Stomach (tissue), 19 donors: ENCODE measurements at places on chromosomes 3 and 15. TPM values are rescaled to one million over a fixed set of nuclear protein-coding genes. Genes with fewer than 3 reads are reported as not detected.

DNA sequence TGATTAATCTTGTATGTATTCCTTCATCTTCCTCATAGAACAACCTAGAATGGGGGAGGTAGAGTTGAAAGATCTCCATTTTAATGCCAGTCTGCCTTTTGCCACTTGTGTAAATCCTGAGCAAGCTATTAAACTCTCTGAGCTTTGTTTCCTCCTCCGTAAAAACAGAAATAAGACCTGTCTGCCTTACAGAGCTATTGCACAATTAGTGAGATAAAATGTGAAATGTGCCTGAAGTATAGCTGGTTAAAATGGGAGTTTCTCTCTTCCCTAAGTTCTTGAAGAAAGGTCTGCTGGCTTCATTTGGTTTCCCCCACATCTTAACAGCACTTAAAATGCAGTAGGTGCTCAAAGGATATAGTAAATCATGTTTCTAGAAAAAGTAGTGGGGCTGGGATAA is 19.0 kb downstream of the ALDH1A2 start:
- no peaks in the 10 kb centered on the region for H3K4me1 ChIP-seq
- no peak for DNase-seq
- H3K27ac ChIP-seq: no peak overlapping the region
- no peak overlapping the region for H3K4me3 ChIP-seq

GRCh38 chr3:133932009-133932408 is 36.3 kb upstream of the RAB6B start:
- H3K4me1 ChIP-seq: peaks cover 11% of the 10 kb centered on the region
- no peaks in the 10 kb centered on the region for H3K27me3 ChIP-seq
- no peaks in the 10 kb centered on the region for H3K36me3 ChIP-seq
- H3K27ac ChIP-seq: no peak overlapping the region
- no peak for DNase-seq

GRCh38 chr3:99848433-99848832 is 30.8 kb downstream of the CMSS1 start:
- H3K36me3 ChIP-seq: peaks cover 8% of the 10 kb centered on the region
- H3K27ac ChIP-seq: peak overlapping the region; percentile 85
- DNase-seq: no peak
- H3K27me3 ChIP-seq: no peaks in the 10 kb centered on the region

GRCh38 chr15:56038015-56038414 is 44.6 kb upstream of the NEDD4 start:
- peaks cover 5% of the 10 kb centered on the region for H3K4me1 ChIP-seq
- DNase-seq: no peak
- no peak overlapping the region for H3K27ac ChIP-seq

DNA sequence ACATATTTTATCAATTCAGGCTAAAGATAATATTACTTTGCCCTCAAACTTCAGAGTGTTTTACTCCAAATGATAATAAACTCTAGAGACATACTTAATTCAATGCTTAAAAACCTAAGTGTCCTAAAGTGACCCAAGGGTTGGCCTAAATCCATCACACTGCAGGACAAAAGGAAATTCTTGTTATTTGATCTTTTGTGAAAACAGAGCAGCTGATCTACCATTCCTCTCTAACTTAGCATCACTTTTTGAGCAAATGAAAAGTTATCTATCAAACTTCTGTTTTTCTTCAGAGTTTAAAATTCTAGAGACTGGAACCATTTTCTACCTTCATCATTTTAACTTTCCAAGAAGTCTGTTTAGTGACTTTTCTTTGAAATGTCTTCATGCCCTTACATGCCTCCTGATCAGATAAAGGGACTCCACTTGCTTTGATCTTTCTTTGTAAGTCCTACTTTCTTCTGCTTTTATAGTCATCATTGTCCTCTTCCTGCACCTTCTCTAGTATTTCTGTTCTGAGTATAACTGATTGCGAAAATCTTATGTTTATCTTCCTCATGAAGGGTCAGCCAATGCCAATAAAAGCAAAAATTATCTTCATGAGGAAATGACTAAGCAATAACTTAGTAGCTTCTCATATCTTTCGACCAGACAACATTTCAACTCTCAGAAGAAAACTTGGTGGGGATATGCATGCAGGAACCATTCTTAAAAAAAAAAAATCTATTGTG is 378.7 kb upstream of the TGFBR2 start:
- no peaks in the 10 kb centered on the region for H3K36me3 ChIP-seq
- no peaks in the 10 kb centered on the region for H3K27me3 ChIP-seq
- H3K4me3 ChIP-seq: no peak overlapping the region
- H3K4me1 ChIP-seq: no peaks in the 10 kb centered on the region
- no peak for DNase-seq
- no peak overlapping the region for H3K27ac ChIP-seq

DNA sequence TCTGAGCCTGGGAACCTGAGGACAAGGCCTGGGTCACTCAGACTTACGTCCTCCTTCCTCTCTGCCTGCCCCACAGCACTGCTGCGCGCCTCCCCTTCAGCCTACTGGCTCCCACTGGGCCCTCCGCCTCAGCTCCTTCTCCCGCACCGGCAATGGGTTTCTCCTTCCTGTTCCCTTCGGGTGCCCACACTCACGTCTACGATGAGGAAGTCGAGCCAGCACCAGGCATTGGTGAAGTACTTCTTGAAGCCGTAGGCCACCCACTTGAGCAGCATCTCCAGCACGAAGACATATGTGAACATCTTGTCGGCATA is 70.0 kb downstream of the EXOG start:
- DNase-seq: no peak
- no peaks in the 10 kb centered on the region for H3K36me3 ChIP-seq
- H3K4me1 ChIP-seq: no peaks in the 10 kb centered on the region

DNA sequence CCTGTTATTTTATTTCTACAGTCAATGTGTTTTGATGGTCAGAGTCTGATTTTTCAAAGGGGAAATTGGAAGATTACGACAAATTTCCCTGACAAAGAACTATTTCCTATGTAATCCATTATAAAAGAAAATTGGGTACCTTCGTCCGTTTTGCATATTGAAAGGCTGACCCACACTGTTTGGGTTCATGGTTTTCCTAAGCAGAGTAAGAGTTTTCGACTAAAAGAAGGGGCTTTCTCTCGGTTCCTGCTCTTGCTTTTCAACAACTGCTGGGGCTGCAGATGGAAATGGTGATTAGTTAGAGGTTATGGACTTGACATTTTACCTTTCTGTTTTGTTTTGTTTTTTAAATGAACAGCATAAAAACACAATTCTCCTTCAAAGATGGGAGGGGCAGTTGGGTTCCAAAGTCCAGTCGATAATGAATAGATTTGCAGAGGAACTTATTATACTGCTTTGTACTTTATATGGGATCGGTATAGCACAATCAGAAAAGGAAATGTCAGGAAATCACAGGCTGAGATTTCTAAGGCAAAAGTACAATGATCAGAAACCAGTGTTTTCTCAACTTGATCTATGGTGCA is 978 bp downstream of the KCNMB2 start:
- H3K4me1 ChIP-seq: peaks cover 5% of the 10 kb centered on the region
- no peak overlapping the region for H3K27ac ChIP-seq
- DNase-seq: no peak
- no peaks in the 10 kb centered on the region for H3K27me3 ChIP-seq
- H3K4me3 ChIP-seq: peak overlapping the region; percentile 48

DNA sequence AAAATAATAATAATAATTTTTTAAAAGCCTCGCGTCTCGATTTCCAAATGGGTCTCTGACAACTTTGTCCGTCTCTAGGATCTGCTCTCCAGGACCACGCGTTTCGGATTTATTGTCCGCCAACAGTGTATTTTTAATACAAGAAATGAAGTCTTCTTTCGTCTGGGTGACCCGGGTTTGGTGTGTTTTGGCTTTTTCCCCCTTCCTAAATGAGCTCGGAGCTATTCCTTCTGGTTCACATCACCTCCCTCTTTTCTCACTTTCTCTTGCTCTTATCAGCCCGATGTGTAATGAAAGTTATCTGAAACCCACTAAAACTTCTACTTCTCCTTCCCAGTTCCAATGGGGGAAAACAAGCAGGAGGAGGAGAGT is 516.7 kb downstream of the MECOM start:
- DNase-seq: no peak
- peak overlapping the region; percentile 95 for H3K27ac ChIP-seq
- peak overlapping the region; percentile 57 for H3K4me3 ChIP-seq
- peaks cover 25% of the 10 kb centered on the region for H3K4me1 ChIP-seq

DNA sequence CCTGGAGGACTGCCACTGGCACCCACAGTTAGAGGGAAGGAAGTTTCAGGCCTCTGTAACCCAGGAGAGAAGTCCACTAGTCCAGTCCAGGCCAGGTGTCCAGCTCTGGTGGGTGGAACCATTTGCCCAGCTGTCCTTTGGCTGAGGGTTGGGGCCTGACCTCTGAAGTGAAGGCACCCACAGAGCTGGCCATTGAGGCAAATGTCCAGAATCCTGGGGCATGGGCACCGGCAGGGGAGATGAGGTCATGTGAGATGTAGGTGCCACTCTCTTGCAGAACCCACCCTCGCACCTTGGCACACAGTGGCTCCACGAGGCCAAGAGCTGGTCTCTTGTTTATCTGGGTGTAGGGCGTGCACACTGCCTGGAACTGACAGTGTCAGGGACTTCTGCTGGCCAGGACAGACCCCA is 162.8 kb downstream of the SMAD6 start:
- no peaks in the 10 kb centered on the region for H3K4me1 ChIP-seq
- H3K27ac ChIP-seq: no peak overlapping the region
- peak; percentile 19 for DNase-seq
- H3K36me3 ChIP-seq: no peaks in the 10 kb centered on the region
- H3K4me3 ChIP-seq: no peak overlapping the region
- H3K27me3 ChIP-seq: no peaks in the 10 kb centered on the region

DNA sequence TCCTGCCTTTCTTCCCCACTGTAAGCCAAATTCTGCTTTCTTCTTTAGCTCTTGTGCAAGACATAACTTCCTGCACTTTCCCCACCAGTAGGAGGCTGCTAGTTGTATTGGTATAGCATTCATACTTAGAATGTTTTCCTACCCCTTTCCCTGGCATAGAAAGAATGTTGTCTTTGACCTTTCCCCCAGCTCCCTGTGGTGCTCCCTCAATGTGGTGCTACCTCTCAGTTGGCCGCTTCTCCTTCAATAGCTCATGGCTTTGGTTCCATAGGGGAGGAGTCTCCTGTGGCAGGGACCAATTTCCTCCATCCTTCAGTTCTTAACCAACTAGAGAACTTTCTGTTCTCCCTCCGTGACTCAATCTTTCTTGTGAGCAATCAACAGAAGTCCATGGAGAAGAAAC is 67.5 kb upstream of the AKAP13 start:
- H3K36me3 ChIP-seq: no peaks in the 10 kb centered on the region
- no peak overlapping the region for H3K27ac ChIP-seq
- H3K27me3 ChIP-seq: no peaks in the 10 kb centered on the region

DNA sequence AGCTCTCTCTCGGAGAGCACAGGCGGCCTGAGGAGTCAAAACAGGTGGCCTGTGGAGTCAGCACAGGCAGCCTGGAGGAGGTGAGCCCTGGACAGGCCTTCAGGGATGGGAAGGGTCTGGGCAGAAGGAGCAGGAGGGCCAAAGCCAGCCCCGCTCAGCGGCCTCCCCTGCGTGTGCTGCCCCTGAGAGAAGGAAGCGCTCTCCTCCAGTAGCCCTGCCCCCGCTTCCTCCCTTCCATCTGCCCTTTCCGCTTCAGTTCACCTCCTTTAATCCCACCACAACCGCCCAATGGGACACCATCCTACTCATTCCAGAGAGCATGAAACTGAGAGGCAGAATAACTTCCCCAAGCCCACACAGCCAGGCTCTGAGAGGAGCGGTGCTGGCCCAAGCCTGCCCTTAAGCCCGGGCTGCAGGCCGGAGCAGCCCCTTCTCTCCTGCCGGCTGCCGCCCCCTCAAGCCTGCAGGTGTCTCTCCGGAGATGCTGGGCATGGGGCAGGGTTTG is 3.2 kb upstream of the NR2E3 start:
- H3K27me3 ChIP-seq: no peaks in the 10 kb centered on the region
- H3K36me3 ChIP-seq: no peaks in the 10 kb centered on the region
- no peak for DNase-seq
- no peaks in the 10 kb centered on the region for H3K4me1 ChIP-seq
- no peak overlapping the region for H3K27ac ChIP-seq

DNA sequence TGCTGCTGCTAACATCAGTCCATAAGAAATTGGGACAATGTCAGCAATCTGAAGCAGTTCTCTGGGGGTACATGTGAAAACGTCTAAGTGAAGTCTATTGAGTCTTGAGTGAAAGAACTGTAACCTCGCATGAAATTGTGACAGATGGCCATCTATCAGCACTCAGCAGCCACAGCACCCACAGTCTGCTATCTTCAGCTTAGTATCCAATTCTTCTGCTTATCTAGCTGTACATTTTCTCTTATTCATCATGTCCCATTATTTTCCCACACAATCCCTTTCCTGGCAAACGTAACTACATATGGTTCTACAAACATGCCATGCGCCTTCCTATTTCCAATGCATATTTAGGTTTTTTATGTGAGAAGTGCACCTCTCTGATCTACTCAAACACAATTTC is 629.7 kb downstream of the NTRK3 start:
- no peaks in the 10 kb centered on the region for H3K36me3 ChIP-seq
- DNase-seq: no peak
- no peak overlapping the region for H3K27ac ChIP-seq
- H3K4me3 ChIP-seq: no peak overlapping the region
- no peaks in the 10 kb centered on the region for H3K27me3 ChIP-seq

- no peak overlapping the region for H3K27ac ChIP-seq
- no peaks in the 10 kb centered on the region for H3K36me3 ChIP-seq
- no peaks in the 10 kb centered on the region for H3K27me3 ChIP-seq
These were observed 46.3 kb downstream of the CEMIP start for GRCh38 chr15:80825361-80826030.

GRCh38 chr3:183967693-183968092 is 50.0 kb downstream of the ABCC5 start:
- H3K36me3 ChIP-seq: peaks cover 96% of the 10 kb centered on the region
- H3K27ac ChIP-seq: no peak overlapping the region
- DNase-seq: no peak
- H3K27me3 ChIP-seq: no peaks in the 10 kb centered on the region
- H3K4me3 ChIP-seq: no peak overlapping the region

DNA sequence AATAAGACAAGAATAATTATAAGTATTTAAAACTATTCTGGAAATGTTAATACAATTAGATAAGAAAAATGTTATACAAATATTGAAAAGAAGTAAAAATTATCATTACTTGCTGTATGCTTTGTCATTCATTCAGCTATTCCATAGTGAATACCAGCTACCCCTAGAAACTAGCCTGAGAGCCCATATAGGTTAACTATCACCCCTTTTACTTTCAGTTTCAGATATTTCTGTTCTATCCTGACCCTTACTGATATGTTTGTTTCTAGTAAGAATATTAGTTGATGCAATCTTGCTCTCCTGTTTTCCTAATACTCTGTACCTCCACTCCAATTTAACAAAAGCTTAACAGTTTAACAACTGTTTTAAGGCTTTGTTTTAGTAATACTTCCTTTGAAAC is 31.6 kb downstream of the FAM227B start:
- no peak overlapping the region for H3K27ac ChIP-seq
- H3K27me3 ChIP-seq: no peaks in the 10 kb centered on the region
- no peaks in the 10 kb centered on the region for H3K36me3 ChIP-seq
- no peak overlapping the region for H3K4me3 ChIP-seq
- no peaks in the 10 kb centered on the region for H3K4me1 ChIP-seq

The TXNRD3 gene
- 6.6 TPM for polyA plus RNA-seq

The SH3GL3 gene
- 1.2 TPM for polyA plus RNA-seq

The GOLGA8J gene
- not detected for polyA plus RNA-seq

The CASR gene
- polyA plus RNA-seq: 0.03 TPM

The SERINC4 gene
- not detected for polyA plus RNA-seq

The CYP1A2 gene
- polyA plus RNA-seq: not detected

The TBC1D2B gene
- polyA plus RNA-seq: 11.7 TPM

The GABRR3 gene
- polyA plus RNA-seq: not detected

The IP6K1 gene
- polyA plus RNA-seq: 11.5 TPM

The ZIC1 gene
- not detected for polyA plus RNA-seq
